ENCODE measurements at places on chromosomes 5 and 9. TPM values are rescaled to one million over a fixed set of nuclear protein-coding genes. Genes with fewer than 3 reads are reported as not detected.

RNF208 gene
- not detected for total RNA-seq

COMMD10 gene
- total RNA-seq = 26.4 TPM

PDE6A gene
- not detected for total RNA-seq

KCNT1 gene
- not detected for total RNA-seq

PAEP gene
- total RNA-seq = not detected

ZBED3 gene
- 2.6 TPM for total RNA-seq

TRIM32 gene
- 29.6 TPM for total RNA-seq

TEX48 gene
- total RNA-seq = not detected

TBC1D2 gene
- total RNA-seq = 56.4 TPM

DNA sequence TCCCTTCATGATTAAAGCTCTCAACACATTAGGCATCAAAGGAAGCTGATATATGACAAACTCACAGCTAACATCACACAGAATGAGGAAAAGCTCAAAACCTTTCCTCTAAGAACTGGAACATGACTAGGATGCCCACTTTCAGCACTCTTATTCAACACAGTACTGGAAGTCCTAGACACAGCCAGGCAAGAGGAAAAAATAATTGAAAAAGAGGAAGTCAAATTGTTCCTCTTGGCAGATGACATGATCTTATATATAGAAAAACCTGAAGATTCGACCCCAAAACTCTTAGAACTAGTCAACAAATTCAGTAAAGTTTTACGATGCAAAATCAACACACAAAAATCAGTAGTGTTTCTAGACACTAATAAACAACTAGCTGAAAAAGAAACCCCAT lies 144.3 kb upstream of the NREP start:
- no peak for DNase-seq

DNA sequence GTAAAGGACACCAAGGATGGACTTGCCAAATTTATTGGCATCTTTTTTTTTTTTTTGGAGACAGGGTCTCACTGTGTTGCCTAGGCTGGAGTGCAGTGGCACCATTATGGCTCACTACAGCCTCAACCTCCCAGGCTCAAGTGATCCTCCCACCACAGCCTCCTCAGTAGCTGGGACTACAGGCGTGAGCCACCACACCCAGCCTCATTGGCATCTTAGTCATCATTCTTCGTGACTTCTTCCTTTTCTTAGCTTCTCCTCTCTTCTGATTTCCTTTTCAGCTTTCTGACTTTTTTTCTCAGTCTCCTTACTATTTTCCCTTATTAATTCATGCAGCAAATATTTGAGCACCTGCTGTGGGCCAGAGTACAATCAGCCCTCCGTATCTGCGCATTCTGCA lies 6.1 kb downstream of the MAML1 start:
- no peak for DNase-seq

GRCh38 chr5:23089286-23089685 lies 236.1 kb upstream of the CDH12 start:
- no peak for DNase-seq

DNA sequence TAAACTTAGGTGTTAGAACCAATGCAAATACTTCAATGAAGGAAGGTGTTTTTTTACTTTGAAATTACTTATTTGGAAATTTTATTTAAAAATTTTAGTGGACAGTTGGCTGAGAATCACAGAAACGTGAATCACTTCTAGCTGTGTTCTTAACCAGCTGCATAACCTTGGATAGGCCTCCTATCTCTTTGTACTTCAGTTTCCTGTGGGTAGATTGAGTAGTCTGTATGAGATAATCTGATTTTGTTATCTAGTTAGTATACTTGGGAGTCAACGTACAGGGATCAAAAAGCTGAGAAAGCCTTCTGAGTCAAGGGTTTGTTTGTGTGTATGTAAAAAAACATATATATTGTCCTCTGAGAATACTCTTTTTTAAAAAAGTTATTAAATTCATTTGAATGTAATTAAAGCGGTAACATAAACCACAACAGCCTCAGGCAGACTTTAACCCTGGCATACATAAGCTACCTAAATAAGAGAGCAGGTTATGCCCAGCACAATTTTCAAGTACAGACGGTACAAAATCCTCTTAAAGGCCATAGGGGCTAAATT lies 38.1 kb upstream of the ZCCHC7 start:
- DNase-seq = no peak

DNA sequence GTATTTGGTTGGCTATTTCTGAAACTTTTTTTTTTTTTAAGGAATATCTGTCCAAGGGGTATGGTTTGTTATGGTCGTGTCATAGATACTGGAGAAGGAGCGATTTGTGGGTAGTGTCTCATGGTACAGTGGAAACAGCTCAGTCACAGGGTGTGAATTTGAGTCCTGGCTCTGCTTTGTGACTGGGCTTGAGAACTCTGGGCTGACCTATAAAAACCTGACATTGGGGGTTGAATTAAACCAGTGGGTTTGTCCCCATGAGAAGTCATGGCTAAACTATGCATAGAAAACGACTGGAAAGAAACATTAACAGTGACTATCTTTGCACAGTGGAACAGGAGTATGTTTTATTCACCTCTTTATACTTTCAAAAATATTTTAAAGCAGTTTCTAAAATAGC lies 54.7 kb downstream of the MACROH2A1 start:
- no peak for DNase-seq

- DNase-seq = no peak
These were observed 21.0 kb upstream of the RALGDS start for GRCh38 chr9:133141833-133142595.

DNA sequence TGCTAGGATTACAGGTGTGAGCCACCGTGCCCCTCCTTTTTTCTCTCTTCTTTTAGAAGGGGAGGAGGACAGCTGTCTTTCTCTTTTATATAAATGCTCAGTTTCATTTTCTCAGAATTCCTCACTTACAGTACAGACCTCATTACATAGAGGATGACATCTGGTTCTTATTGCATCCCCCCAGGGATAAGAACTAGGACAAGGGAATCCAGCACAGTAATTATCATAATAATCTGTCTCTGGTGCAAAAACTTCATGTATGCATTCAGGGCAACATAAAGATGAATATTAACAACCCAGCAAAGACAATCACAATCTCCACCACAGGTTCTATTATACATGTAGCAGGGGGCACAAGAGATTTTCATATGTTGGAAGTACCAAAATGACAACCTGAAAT lies 5.1 kb downstream of the SPZ1 start:
- no peak for DNase-seq

DNA sequence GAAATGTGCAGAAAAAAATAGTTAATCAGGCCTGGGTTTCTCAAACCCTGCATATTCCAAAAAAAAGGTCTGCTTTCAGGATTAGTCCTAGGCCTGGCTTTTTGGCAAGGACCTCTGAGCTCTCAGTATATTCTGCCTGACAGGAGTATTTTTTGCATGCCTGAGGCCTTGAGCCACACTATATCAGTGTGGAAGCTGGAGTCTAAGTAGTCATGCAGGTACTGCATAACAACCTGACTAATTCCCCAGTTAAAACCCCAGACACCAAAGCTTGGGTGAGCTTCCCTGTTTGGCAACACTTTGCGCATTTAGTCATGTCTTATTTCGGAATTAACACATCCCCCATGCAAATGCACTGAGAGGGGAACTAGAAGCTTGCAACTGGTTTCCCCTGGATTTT lies 359.5 kb downstream of the CETN3 start:
- no peak for DNase-seq

DNA sequence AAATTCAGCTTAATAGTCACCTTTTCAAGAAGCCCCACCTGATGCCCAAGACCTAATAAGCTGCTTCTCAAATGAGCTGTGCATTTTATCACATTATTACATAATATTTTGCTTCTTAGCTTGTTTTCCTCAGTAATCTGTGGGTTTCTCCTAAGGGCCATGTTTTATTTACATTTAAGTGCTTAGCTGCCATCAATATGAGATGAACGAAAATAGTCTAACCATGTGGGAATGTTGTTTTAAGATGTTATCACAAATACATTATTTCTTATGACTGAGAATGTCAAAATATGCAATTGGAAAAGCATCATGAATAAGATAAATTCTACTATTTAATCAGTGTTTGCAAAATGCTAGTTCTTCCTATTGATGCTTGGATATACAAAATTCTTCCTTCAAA lies 10.1 kb downstream of the ARRDC3 start:
- peak; percentile 74 for DNase-seq

GRCh38 chr9:95807326-95807947 lies 68.1 kb upstream of the ERCC6L2 start:
- peak; percentile 98 for DNase-seq

- DNase-seq = no peak
These were observed 11.9 kb downstream of the GNPDA1 start for GRCh38 chr5:142000704-142001484.

DNA sequence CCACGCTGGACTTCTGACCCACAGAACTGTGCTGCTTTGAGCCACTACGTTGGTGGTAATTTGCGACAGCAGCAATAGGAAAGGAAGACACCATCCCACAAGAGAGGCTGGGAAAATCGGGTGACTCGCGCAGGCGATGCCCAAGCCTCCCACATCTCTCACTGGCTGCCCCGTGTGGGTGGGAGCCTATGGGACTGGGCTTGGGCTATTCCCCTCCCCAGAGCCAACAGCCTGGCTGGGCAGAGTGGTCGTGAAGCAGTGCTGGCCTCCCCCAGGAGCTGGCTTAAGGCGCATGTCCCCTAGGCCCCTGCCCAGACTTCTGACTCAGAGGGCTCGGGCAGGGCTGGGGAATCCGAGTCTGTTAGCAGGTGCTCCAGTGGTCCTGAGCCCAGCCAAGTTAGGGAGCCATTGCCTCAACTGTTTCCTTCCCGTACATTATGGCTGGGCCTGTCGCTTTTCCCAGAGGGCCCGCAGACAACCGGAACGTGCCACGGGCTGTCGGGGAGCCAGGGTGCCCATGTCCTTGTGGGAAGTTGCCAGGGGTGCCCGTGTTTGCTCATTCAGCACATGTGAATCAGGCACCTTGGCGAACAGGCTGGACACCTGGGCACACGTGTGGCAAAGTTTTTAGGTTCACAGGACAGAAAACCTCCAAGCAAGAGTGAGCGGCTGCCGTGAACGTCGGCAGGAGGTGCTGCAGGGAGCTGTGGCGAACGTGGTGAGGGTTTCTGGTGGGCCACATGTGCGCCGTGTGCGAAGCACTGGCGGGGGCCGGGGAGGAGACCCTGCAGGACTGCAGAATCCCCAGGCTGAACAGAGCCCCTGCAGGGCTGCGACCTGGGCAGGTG lies 7.0 kb upstream of the RASGEF1C start:
- no peak for DNase-seq

DNA sequence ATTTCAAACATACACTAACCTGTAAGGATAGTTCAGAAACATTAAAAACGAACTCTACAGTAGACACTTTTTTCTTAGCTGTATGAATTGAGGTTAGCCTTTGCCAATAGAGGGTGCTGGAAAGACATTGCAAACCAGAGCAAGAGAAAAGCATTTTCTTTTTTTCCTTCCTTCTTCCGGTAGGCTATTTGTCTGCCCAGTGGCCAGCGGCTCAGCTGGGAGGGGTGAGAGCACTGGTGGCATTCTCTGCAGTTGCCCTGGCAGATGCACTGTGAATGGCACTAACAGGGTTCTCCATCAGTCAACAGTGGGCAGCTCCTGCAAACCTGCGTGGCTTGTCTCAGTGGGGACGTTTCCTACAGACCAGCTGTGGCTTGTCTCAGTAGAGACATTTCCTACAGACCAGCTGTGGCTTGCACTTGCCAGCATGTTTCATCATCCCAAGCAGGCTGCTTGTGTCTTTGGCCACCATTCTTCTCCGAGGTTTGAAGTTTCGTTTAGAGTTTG lies 984.5 kb upstream of the CDH18 start:
- no peak for DNase-seq

GRCh38 chr9:38067859-38068681 lies 957 bp downstream of the SHB start:
- no peak for DNase-seq

DNA sequence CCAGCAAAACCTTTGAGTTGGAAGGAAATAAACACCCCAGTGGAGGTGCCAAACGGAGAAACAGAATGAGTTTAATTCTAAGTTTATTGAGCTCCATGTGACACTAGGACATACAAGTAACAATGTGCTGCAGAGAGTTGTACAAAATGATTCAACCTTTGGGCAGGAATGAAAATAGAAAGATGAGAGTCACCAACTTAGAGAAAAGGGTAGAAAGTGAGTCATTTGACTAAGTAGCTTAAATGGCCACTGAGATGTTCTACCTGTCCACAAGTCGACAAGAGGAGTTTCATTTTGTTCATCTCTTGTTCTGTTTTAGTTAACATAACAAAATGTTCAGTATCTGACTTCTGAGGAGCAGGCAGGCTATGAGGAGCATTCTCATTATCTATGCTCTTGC lies 284.7 kb downstream of the NR2F1-AS1 start:
- no peak for DNase-seq

All from fibroblast of villous mesenchyme (primary cell).